ENCODE measurements at places on chromosomes 1 and 21.

GRCh38 chr1:166511761-166512160, 327.5 kb upstream of the POGK start:
- no peak for DNase-seq

DNA sequence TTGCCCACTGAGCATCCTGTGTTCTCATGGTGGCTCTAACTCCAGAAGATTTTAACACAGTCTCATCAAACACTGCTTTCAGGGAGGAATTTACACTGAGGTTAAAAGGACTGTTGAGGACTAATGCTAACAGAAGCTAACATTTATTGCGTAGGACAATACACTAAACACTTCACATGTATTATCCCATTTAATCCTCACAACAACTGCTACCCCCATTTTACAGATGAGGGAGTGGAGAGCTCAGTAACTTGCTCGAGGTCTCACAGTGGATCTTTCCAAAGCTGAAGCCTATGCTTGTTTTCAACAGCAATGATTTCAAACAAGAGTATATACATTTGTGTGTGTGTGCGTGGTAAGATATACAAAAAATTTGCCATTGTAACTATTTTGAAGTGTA, 13.9 kb downstream of the ATF3 start:
- DNase-seq = no peak

DNA sequence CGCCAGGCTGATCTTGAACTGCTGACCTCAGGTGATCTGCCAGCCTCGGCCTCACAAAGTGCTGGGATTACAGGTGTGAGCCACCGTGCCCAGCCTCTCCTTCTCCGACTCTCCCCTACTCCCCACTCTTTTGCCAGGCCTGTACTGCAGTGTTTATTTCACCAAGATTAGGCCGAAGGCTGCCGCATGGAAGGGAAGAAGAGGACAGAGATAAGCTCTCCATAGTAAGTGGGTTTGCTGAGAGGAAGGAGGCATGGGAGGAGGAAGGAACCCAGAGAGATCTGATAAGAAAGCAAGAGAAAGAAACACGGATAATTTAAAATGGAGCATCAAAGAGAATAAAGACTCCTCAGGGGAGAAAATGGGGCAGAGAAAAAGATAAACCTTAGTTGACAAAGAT, 8.7 kb downstream of the PTCH2 start:
- no peak for DNase-seq

- no peak for DNase-seq
Measured at GRCh38 chr1:173406783-173407230, 70.3 kb upstream of the PRDX6 start.

GRCh38 chr1:243264717-243265116, 8.9 kb downstream of the SDCCAG8 start:
- DNase-seq = no peak

DNA sequence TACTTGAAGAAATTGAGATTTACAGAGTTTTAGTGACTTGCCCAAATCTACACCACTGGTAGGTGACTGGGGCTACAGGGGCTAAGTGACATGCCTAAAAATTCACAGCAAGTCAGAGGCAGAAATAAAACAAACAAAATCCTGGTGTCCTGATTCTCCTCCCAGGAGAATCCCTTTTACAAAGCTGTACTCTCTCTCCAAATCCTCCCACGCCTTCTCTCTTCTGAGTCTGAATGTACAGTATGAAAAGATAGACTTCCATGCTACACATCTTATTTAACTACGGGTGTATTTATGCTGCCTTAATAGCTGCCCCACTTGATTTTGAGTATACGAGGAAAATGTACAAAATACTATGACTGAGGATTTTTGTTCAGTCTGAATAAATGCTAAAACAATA, 65.4 kb downstream of the SGIP1 start:
- peak; percentile 17 for DNase-seq

- DNase-seq = peak; percentile 27
Measured at GRCh38 chr1:219385787-219386427, 212.2 kb downstream of the LYPLAL1 start.

DNA sequence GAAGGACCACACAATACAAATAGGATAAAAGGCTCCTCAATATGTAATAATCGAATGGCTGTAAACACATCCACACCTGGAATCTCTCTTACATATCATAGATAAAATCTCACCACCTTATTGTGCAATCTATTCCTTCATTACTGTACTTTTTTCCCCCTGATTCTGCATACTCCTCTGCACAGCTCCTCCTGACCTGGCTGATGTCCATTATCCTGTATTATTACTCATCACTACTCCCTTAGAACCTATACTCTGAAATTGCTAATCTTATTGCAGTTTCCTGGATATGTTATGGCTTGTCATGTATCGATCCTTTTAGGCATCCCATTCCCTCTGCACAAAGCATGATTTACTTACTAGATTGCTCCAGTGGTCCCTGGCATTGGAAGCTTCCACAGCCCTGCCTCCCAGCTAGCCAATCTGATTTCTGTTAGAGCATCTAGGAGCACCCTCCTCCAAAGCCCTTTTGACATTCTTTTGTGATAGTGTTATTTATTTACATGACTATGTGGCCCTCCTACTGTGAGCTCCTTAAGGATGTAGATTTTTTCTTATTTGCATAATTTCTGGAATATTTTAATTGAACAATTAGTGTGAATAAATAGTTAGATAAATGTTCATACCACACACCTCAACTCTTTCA, 24.2 kb upstream of the PHGDH start:
- DNase-seq = no peak

GRCh38 chr1:226355669-226356551, 46.9 kb upstream of the LIN9 start:
- DNase-seq = no peak

- no peak for DNase-seq
Measured at GRCh38 chr1:103583887-103584286, 12.5 kb downstream of the AMY2B start.

- no peak for DNase-seq
Measured at GRCh38 chr1:109931911-109932636, 21.4 kb downstream of the CSF1 start.

DNA sequence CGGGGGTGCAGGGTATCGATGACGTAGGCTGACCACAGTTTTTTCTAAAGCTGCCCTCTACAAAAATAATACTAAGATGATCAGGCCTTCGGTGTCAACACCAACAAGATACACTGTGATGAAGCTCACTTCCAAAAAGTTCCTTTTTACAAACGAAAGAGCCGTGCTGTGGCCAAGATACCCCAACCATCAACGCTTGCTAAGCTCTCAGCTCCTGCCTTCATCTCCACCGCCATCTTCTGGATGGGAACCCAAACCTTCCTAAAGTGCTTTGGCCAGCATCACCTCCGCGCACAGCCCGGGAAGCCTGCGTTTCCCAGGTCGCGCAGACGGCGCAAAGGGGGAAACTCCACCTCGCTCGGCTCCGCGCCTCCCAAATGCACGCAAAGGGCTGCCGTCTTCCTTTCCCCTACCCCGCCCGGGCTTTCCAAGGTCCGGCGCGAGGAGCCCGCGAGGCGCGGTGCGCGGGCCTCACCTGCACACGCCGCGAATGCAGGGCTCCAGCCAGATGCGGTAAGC, 541 bp downstream of the USP48 start:
- peak; percentile 38 for DNase-seq

- peak; percentile 85 for DNase-seq
Measured at GRCh38 chr1:6052543-6053205, 7.0 kb downstream of the KCNAB2 start.

DNA sequence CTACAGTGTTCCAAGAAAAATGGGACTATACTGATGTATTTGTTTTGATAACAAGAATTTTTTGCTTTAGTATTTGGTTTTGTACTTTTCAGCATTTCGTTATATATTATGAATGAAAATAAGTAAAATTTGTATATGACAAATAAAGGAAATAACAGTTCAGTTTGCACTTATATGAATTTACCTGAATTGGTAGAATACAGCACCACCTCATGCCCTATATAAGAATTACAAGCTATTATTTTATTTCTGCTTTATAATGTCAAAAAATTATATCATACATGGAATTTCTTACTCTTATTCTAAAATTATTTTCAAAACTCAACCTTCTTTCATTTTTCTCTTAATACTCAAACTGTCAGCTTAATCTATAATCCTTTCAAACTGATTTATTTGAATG, 14.6 kb downstream of the EFCAB7 start:
- no peak for DNase-seq

DNA sequence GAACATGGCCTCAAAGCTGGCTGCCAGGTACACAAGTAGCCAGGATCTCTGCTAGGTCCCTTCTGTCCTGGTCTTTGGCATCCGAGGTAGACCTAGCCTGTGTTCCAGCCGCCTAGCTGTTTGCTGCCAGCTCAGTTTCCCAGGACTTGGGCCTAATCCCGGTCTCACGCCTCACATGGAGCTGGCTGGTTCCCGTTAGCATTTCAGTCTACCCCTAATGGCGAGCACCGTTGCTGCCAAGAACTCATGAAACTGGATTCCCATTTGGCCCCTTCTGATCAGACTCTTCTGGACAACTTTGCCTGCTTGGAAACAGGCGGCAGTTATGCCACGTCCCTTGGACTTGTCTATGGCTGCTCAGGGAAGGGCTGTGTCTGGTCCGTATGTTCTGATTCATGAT, 26.2 kb upstream of the HHAT start:
- DNase-seq = no peak

Data from renal pelvis (tissue), 12 donors.